ENCODE measurements at places on chromosomes 6 and 20.
A peak's percentile ranks its signal among the peaks of the same experiment; 100 is the strongest.

DNA sequence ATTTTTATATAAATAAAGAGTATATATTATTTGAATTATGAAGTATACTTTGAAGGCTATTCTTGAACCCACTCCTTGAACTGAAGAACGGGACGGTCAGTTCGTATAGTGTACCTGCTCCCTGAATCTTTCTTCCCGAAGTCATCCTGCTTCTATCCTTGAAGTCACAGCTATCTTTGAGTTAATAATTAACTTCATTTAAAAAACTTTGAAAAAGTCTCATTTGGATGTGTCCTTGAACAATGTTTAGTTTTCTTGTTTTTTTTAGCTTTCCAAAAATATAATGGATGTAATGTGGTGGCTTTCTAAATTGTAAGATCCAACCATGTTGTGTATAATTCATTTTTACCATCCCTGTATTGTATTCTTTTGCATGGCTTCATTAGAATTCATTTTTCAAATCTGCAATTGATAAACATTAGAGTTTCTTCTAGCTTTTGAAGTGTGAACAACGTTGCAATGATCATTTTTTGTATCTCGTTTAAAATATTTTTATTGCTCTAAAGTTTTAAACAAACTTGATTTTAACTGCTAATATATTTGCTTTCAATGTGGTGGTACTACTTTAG lies 94.4 kb downstream of the NCOA3 start:
- no peak for DNase-seq

- no peak for DNase-seq
Measured at GRCh38 chr20:58524814-58525213, 9.6 kb upstream of the APCDD1L start.

GRCh38 chr6:53428886-53429285 lies 80.1 kb upstream of the ELOVL5 start:
- DNase-seq: no peak

- peak; percentile 38 for DNase-seq
Measured at GRCh38 chr6:15402406-15403045, 156.7 kb downstream of the JARID2 start.

- no peak for DNase-seq
Measured at GRCh38 chr20:47304287-47304686, 52.2 kb downstream of the ZMYND8 start.

- no peak for DNase-seq
Measured at GRCh38 chr6:8047541-8048292, 16.5 kb downstream of the BLOC1S5 start.

GRCh38 chr6:16747232-16748024 lies 13.8 kb downstream of the ATXN1 start:
- peak; percentile 70 for DNase-seq

- DNase-seq: peak; percentile 35
Measured at GRCh38 chr20:35561268-35561667, 19.4 kb downstream of the ERGIC3 start.

DNA sequence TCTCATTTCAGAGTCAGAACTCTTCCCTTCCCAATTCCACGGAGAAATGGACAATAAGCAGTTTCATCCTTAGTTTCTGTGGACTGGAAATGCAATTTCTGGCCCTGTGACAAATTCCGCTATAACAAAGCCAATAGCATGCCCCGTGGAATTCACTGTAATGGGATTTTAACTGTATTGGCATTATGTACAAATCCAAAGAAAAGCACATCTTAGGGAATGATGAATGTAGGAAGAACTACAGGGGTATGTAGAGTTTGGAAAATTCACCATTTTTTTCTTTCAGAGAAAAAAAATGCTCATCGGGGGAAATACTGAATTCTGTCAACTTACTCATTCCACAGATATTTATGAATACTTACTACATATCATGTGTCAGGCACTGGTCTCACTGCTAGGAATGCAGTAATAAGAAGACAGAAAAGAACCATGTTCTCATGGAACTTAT lies 43.5 kb downstream of the KIF6 start:
- DNase-seq: no peak

- DNase-seq: no peak
Measured at GRCh38 chr6:48176645-48177308, 65.8 kb upstream of the PTCHD4 start.

DNA sequence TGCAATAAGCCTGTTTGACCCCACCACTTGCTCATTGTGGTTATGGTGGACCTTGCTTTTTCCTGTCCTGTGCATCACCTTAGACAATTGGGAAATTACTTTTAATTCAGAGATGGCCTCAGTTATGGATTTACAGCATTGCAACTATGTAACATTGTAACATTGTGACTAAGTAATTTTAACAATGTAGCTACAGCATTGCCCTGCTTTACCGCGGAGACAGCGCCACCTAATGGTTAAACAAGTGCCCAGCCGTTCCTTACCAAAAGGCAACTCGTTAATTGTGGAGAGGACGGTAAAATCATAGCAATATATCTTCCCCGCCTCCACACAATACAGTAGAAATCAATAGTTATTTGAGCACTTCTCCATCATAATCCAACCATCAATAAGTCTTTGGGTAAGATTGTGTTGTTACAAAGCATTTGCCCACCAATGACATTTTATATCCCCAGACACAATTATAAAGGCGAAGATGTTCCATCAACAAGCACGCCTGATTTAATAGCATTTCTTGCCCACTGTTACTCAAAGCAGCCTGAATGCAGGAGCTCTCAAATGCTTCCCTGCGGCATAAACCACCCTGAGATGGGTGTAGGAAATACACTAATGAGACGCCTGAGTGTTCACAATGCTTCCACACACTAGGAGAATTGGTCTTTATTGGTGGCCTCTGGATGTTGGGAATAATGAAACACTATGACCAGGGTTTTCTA lies 93.7 kb downstream of the PROKR2 start:
- DNase-seq: peak; percentile 75

GRCh38 chr6:98717322-98717877 lies 117.0 kb upstream of the POU3F2 start:
- no peak for DNase-seq

DNA sequence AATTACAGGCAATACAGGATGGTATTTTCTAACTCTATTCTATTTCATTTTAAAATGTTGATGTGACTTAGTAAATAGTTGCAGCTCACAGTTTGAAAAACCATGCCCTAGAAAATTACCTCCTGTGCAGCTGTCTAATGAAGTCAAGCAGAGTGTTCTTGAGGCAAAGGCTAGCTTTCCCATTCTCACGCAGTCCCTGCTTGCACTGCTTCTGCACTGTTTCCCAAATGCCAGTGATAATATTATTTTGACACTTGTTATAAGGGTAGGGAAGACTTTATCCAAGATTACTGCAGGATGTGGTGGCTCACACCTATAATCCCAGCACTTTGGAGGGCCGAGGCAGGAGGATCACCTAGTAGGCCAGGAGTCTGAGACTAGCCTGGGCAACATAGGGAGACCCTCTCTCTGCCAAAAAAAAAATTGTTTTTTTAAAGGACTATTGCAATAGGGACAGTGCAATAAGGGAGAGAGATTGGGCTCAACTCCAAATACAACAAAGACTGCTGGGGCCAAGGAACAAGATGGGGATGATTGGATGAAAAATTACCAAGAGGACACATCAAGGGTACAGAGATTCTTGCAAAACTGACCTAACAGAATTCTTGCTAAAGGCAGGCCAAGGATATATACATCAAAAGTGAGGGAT lies 196.1 kb downstream of the LY86 start:
- DNase-seq: no peak

DNA sequence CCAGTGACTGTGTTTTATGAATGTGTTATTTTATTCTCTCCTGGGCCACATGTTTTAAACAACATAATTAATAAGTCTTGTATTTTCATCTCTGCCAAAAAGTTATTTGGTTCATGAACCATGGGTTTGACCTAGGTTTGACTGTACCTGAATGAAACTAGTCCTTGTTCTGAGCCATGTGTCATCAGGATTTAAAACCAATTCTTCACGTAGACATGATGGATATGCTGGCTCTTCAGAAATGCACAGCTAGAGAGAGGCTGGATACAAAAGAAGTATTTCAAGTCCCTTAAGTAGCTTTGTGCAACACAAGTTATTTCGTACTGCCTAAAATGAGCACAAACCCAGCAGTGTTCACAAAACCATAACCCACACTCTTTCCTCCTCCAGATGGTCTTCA lies 116.1 kb downstream of the IBTK start:
- no peak for DNase-seq

GRCh38 chr20:57896563-57896962 lies 186.7 kb upstream of the PMEPA1 start:
- no peak for DNase-seq
